ENCODE measurements at places on chromosomes 5 and 9. TPM values are rescaled to one million over a fixed set of nuclear protein-coding genes. Genes with fewer than 3 reads are reported as not detected.
A peak's percentile ranks its signal among the peaks of the same experiment; 100 is the strongest.

Gene ANKRD31
- 0.07 TPM for total RNA-seq

Gene PCAT7
- total RNA-seq: 5.2 TPM

Gene MLANA
- total RNA-seq: not detected

Gene PCDHGC5
- 10.9 TPM for total RNA-seq

DNA sequence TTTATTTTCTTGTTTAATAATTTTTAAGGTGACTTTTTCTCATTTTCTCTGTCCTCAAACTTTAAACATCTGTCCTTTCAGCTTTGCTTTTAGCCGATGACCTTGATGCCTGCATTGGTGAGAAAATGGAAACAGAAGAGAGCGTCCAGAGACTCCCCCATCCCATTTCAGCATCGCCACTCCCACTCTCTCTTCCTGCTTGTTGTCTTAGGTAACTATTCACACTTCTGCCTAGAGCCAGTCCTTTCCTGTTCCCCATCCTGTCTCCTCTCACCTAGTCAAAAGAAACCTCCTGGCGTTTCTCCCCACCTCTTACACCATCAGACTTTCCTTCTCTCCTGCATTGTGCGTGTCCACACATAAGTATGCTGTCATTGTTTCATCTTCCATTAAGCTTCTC is 124.6 kb downstream of the MAST4 start:
- no peak for DNase-seq

DNA sequence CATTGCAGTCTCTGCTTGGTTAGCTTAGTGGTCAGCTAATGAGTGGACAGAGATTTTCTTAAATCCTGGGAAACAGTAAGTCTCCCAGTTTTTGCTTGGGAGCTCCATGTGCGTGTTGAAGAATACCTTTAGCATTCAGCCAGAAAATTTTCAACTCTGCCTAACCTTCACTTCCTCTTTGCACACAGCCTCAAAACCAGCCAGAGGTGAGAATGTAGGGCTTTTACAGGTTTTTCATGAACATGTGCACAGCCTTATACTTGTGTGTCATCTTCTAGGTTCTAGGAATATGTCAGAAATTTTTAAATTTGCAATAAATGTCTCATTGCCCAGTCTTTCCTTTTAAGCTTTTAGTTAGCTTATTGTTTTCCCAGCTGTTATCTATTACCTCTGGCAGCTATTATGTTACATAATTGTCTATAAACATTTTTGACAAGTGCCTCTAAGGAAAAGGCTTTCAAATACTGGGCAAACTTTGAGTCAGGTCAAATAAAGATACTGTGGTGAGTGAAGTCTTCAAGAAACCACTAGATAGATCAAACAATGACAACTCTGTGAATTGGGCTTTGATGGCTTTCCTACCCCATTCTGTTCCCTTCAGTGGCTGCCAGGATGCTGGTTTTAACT is 12.7 kb downstream of the ADGRV1 start:
- DNase-seq: no peak

DNA sequence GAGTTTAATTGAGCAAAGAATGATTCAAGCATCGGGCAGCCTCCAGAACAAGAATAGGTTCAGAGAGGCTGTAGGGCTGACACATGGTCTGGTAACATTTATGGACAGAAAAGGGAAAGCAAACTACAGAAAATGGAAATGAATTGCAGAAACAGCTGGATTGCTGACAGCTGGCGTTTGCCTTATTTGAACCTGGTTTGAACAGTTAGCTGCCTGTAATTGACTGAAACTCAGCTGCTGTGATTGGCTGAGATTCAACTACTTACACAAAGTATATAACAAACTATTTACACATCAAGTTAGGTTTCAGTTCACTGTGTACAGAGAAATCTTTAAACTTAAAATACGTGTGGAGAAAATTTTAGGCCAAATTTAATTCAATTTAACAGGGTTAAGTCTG is 441.7 kb downstream of the PRELID2 start:
- no peak for DNase-seq

DNA sequence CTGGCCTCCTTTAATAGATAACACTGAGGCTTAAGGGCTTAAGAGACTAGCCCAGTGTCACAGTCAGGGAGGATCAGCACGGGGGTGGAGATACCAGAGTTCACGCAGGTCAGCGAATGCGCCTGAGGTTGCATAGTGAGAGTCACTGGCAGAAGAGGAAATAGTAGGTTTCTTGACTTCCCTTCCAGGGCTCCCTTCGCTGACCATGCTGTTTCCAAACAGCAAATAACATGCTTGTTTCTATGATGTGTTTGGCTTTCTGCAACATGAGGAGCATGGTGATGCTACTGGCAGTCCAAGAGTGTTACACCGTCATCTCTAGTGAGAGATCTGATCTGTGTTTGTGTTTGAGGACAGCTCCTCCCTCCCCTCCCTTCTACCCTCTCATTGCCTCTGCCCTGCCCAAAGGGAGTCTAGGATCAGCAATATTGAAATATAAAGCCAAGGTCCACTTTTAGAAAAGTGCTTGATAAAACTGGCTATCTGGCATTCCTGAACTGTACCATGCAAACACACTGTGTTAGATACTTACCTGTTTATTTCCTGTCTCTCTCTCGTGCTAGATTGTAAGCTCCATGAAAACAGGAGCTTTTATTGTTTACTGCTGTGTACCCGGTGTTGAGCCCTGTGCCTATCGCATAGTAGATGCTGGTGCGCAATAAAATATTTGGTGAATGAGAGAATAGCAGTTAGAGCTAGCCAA is 12.3 kb downstream of the TLE4 start:
- no peak for DNase-seq

DNA sequence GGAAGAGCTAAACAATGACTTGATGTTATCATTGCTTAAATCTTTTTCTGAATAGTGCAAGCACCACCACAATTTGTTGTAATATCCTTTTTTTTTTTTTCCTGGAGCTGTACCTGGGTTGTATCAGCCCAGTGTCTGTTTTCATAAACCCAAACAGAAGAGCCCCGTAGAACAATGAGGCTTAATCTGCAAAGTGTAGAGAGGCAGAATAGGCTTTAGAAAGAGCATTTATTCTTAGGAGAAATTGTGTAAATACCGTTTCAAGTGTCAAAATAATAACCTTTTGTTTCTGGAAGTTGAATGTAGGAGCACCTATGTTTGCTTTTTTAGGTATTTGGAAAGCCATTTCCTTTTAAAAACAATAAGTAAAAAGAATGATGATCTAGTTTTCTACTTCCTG is 26.4 kb downstream of the RGS7BP start:
- DNase-seq: no peak

- DNase-seq: peak; percentile 97
Observed at GRCh38 chr5:143245929-143246561, 157.4 kb downstream of the NR3C1 start.

- no peak for DNase-seq
Observed at GRCh38 chr5:75199071-75199470, 37.6 kb downstream of the ANKRD31 start.

DNA sequence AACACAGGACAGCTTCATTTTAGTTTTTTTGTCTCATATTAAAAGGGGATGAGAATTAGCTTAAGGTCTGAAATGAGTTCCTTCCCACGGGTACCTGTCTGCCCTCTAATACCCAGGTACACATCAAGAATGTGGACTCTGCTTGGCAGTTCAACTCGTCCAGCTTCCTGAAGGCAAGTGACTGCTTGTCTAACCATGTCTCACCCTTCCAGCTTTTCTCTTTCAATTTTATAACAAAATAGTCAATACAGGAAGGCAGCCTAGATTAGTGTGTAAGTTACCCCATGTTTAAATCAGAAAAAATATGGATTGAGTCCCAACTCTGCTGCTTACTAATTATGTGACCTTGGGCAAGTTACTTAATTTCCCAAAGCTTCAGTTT is 50.5 kb upstream of the C5orf46 start:
- no peak for DNase-seq
